Ammon's horn (tissue), 1 donor: ENCODE measurements at places on chromosomes 16 and 17.

DNA sequence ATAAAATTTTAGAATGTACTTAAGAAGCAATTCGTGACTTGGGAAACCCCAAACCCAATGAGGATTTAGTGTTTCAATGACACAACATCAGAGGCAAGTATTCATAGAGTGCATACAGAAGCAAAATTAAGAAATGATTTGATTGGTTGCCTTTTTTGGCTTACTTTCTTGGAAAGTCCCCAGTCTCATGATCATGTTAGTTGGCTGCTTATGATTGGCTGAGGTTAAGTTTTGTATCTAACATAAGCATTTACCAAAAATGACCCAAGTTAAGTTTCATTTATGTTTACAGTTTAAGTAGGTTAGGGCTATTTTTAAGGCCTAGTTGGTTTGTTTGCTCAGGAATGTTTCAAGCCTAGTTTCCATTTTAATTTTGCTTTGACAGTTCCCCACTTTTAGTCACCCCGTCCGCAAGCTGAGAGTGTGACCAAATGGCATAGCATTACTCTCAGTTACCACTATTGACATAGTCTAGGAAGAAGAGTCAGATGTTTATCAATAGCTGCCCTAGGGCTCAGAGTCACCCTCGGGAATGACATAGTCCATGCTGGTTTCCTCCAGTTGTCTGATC is 36.2 kb downstream of the DGKE start:
- DNase-seq: no peak

DNA sequence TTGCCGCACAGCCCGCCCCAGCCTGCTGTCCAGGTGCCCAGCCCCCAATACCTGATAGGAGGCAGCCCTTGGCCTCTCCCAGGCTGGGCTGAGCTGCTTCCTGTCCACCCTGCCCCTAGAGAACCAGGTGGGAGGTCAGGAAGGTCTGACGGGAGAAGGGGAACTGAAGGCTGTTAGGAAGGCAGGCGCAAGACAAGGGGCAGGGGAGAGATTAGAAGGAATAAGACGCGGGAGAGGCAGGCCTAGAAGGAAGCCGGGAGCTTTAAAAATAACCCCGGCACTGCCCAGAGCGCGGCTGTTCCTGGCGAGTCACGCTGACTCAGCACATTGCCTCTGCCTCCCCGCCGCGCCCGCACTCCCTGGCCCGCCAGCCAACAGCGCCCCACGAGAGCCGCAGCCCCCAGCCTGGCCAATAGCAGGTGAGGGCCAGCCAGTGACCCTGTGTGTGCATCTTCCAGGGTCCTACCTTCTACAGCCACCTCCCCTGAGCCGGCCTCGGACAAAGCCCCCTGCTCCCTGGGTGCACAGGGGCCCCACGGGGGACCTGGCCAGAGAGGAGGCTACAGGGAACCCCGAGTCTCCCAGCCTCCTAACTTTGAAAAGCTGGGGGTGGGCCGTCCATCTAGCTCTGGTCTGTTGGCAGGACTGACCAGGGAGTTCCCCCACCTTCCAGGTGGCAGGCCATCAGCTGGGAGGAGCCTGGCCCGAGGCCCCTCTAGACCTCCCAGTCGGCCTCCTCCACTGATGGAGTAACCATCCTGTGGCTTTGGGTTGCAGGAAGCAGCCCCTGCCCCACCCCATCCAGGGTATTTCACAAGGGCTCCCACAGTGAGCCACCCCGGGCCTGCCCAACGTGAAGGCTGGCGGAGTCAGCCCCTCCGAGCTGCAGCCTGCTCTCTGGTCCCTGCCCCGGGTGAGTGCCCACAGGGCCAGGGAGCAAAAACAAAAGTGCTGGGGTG is 4.0 kb downstream of the MAFG start:
- peak; percentile 61 for DNase-seq

GRCh38 chr16:12793865-12794240 is 9.8 kb downstream of the CPPED1 start:
- DNase-seq: no peak

GRCh38 chr17:40093580-40094201 is 6.7 kb downstream of the NR1D1 start:
- DNase-seq: peak; percentile 14

GRCh38 chr16:3577302-3577752 is at the start of gene NLRC3:
TSS of gene NLRC3 (minus strand) at chr16:3577403. CDS start at chr16:3565036, 12,367 bp downstream.
- DNase-seq: no peak

DNA sequence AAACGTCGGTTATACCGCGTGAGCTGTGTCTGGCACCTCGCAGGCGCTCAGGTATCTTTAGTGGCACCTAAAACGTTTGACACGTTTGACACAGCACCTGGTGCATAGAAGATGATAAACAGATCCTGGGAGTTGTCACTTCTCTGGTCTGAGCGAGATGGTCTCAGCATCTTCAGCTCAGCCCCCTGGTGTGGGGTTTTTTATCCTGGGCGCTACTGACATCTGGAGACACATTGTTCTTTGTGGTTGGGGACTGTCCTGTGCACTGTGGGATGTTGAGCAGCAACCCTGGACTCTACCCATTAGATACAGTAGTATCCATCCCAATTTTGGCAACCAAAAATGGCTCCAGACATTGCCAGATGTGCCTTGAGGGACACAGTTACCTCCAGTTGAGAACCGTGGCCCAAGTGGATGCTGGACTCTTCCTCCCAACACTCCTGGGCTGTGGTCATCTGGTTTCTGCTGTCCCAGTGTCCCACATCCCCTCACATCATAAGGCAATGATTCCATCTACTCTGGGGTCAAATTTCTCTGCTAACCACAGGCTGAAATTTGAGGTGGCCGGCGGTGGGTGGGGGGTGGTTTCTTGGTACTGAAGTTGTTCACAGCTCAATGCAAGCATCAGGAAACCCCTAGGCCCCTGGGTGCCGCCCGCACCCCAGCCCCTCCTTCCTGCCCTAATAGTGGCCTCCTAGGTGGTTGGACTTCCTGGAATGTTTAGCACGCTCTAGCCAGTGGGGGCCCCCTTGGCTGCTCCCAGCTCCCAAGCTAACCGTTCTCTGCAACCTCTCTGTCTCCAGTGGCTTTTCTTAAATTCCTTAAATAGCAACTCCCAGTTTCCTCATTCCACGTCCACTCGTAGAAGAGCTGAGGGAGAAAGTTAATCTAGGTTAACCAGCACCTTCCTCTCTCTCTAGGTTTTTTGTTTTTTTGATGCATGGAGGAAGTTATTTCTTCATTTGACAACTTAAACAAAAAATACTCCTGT is 124.8 kb downstream of the ABCC1 start:
- no peak for DNase-seq

DNA sequence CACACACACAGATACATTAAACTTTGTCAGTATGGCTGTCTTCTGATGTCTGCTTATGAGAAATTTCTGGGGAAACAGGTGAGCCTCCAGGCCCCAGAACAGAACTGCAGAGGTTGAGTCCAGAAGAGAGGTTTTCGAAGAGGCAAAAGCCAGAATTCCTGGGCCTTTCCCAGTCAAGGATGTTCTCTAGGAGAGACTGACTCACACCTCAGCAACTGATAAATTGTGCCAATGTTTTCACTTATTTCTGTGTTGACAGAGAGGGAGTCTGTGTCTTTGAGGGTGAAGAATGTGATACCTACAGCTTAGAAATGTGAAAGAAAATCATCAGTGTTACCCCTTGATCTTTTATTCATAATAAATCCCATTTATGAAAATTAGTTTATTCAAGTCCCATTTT is 30.3 kb downstream of the LDHD start:
- no peak for DNase-seq

DNA sequence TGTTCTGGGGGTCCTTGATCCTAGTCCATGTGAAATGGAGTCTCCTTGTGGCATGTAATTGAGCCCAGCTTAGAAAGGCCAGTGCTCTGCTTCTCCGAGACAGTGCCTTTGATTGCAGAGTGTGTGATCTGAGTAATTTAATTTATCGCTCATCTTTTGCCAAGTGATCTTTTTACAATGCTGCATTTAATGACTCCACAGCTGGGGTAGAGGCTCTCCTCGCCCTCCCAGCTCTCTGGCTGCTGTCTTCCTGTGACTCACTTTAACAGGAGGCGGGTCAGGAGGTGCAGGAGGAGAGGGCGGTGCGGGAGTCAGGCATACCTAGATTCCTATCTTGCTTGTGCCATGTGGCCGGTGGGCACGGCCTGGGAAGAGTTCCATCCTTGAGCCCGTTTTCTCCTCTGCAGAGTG is 113.4 kb upstream of the FOXF1 start:
- no peak for DNase-seq

DNA sequence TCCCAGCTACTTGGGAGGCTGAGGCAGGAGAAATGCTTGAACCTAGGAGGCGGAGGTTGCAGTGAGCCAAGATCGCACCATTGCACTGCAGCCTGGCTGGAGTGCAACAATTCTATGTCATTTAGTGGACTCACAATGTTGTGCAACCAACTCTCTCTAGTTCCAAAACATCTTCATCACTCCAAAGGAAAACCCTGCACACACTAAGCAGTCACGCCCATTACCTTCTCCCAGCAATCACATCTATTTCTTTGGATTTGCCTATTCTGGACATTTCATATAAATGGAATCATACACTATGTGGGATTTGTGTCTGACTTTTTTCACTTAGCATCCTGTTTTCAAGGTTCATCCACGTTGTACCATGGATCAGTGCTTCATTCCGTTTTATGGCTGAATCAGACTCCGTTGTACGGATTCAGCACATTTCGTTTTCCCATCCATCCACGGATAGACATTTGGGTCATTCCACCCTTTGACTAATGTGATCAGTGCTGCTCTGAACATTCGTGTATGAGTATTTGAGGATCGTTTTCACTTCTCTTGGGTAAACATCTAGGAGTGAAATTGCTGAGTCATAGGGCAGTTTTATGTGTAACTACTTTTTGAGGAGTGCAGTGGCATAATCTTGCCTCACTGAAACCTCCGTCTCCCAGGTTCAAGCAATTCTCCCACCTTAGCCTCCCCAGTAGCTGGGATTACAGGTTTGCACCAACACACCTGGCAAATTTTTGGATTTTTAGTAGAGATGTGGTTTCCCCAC is 45.4 kb upstream of the EMP2 start:
- no peak for DNase-seq

DNA sequence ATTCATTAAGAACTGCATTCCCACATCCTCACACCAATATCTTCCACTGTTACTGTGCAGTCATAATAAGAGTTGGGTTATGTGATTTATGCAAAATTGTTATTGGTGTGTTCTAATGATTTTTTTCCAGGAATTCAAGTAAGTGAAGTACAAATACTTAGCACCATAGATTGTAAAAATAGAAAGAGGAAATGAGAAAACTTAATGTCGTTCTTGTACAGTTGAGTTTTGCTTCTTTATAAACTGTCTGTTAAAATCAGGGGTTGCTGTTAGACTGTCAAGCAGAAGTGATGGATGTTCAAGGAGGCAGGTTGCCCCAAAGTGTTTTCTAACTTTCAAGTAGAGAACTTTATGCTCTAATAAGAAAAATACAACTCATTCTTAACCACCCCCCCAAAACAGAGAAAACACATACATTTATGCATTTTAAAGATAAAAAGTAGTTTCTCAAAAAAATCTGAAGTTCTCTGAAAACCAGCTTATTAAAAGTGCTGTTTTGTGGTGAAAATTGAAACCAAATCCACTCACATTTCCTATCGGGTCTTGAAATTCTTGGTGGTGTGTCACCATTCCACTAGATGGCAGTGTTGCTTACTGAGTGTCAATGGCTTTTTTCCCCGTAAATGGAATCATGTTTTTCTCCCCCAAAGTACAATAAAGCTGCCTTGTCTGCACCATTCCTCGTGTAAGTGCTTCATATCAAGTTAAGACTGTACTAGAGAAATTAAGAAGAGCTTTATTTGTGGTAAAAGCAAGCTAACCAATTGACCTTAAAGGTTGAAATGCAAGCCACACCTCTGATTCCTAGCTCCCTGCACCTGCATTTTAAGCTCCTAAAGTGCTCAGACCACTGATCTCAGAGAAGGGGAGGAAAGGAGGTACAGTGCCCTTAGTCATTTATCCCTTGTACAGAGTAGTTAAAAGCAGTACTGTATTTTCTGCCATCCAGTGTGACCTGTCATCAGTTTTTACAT is 4.7 kb upstream of the IGSF6 start:
- peak; percentile 85 for DNase-seq

DNA sequence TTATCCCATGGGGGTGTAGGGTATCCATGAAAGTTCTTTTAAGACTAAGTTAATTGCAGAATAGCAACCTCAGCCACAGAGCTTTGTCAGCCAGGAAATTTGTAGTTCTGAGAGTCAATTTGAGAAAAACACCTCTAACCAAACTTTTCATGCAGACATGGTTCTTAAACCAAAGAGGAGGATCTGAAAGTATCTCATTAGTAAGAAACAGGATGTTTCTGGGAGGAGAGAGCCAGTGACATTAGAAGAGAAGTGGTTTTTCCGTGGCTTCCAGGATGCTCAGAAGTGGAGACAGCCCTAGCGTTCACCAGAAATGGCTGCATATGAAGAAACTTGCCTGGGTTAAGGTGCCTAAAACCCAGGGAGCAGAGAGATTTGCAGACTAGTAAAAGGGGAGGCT is 7.9 kb downstream of the GNAO1 start:
- no peak for DNase-seq

- no peak for DNase-seq
Measured at GRCh38 chr16:24534620-24535019, 4.7 kb upstream of the RBBP6 start.

- no peak for DNase-seq
Measured at GRCh38 chr17:1779571-1780131, 17.8 kb downstream of the SERPINF1 start.

DNA sequence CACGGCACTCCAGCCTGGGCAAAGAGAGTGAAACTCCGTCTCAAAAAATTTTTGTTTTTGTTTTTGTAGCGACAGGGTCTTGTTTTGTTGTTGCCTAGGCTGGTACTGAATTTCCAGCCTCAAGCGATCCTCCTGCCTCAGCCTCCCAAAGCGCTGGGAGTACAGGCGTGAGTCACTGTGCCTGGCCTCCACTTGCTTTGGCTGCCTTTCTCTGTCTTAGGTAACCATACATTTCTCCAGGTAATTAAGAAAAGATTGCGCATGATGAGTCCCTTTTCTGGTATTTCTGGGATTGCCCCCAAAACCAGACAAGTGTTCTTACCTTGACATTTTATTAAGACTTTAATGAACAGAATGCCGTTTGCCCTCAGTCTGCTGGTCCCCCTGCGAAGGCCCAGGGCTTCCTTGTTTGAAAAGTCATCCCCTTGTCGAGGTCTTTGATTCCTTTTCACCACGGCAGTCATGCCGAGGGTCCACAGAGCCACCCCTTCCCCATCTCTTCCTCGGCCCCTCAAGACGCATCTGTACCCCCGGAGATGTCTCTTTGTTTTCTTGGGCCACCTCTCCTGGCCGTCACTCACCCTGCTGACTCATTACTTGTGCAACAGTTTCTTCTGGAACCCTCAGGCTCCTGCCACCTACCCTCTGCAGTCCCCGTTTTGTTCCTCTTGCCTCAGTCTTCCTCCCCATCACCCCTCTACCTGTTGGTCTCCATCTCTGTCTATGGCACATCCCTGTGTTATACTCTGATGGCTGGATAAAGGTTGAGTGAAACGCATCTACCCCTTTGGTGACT is 151.0 kb downstream of the SEC14L1 start:
- no peak for DNase-seq
